Esophagus muscularis mucosa (tissue), 4 donors: ENCODE measurements at places on chromosomes 6 and 20.

GRCh38 chr6:46983007-46983411 lies 59.1 kb downstream of the ADGRF1 start:
- no peak for DNase-seq
- no peaks in the 10 kb centered on the region for H3K36me3 ChIP-seq
- no peaks in the 10 kb centered on the region for H3K4me1 ChIP-seq

GRCh38 chr6:135586388-135586787 lies 88.8 kb upstream of the AHI1 start:
- no peak overlapping the region for H3K4me3 ChIP-seq
- no peaks in the 10 kb centered on the region for H3K36me3 ChIP-seq
- no peak for DNase-seq
- H3K27ac ChIP-seq: no peak overlapping the region
- H3K4me1 ChIP-seq: no peaks in the 10 kb centered on the region

- H3K36me3 ChIP-seq: no peaks in the 10 kb centered on the region
- peaks cover 20% of the 10 kb centered on the region for H3K4me1 ChIP-seq
- no peak overlapping the region for H3K4me3 ChIP-seq
- peaks cover 3% of the 10 kb centered on the region for H3K27me3 ChIP-seq
These were observed 7.3 kb downstream of the VWA7 start for GRCh38 chr6:31769684-31770371.

DNA sequence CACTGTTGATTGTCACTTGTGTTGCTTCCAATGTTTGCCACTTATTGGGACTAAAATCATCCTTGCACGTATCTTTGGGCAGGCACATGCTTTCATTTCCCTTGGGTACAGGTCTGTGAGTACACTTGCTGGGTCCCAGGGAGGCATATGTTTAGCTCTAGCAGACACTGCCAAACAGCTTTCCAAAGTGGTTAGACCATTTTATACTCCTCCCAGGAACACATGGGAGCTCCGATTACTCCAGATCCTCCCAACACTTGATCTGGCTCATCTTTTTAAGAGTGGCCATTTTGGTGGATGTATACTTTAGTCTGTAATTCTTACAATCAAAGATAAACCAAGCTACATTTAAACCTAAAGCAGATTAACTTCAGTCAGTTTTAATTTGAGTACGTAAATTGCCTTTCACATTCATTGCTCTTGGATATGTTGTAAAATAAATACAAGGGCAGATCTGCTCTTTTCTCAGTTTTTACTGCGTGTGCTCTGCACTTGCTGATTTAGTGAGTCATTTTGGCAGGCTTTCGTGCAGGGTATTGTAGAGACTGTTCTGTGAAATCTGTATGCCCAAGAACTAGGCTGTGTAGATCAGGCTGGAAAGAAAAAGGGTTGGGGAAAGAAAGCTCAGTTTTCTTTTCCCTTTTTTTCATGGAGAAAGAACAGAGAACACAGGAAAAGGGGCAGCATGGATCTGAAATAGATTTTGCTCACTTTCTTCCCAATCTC lies 19.5 kb downstream of the SLC22A1 start:
- no peak overlapping the region for H3K4me3 ChIP-seq
- no peaks in the 10 kb centered on the region for H3K36me3 ChIP-seq
- H3K27me3 ChIP-seq: no peaks in the 10 kb centered on the region
- DNase-seq: peak; percentile 89

DNA sequence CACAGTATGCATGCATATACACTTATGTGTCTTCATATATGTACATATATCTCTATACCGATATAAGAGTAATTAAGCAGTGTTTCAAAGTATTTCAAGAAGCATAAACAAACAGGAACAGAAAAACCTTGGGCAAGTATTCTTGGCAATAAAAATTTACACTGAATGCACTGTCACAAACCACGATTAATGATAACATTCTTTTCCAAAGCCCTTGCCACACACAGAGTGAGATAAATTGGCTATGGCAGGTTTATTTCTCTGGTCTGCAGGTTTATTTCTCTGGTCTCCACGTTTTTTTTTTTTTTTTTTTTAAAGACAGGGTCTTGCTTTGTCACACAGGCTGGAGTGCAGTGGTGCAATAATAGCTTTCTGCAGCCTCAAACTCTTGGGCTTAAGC lies 73.0 kb downstream of the PPP1R3G start:
- H3K27ac ChIP-seq: no peak overlapping the region
- no peaks in the 10 kb centered on the region for H3K4me1 ChIP-seq
- no peak overlapping the region for H3K4me3 ChIP-seq
- no peaks in the 10 kb centered on the region for H3K27me3 ChIP-seq
